ENCODE measurements at places on chromosomes 5 and 9.
A peak's percentile ranks its signal among the peaks of the same experiment; 100 is the strongest.

GRCh38 chr9:21141427-21141882 is at the start of gene IFNW1:
TSS of gene IFNW1 (minus strand) at chr9:21141832. CDS start at chr9:21141570, 262 bp downstream.
- peak; percentile 20 for DNase-seq

- no peak for DNase-seq
These were observed 7.4 kb downstream of the NKX2-5 start for GRCh38 chr5:173227636-173228035.

DNA sequence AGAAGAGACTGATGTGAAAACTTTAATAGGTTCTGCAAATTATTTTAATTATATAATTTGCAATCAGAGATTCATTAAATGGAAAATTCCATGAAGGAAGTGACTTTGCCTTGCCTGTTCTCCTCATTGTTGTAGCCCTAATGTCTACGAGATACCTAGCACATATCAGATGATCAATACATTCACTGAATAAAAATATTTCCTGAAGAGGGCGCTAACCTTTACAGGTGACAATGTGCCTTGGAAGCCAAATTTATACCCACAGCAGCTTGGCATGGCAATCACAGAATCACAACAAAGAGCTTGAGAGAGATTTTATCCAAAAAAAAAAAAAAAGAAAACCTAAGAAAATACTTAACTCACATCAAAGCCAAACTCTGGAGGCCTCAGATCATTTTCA is 17.4 kb downstream of the HAUS6 start:
- peak; percentile 32 for DNase-seq

- DNase-seq: no peak
These were observed 133.6 kb upstream of the IER5L start for GRCh38 chr9:129311643-129312042.

- no peak for DNase-seq
These were observed 24.4 kb downstream of the FAM163B start for GRCh38 chr9:133584559-133585476.

DNA sequence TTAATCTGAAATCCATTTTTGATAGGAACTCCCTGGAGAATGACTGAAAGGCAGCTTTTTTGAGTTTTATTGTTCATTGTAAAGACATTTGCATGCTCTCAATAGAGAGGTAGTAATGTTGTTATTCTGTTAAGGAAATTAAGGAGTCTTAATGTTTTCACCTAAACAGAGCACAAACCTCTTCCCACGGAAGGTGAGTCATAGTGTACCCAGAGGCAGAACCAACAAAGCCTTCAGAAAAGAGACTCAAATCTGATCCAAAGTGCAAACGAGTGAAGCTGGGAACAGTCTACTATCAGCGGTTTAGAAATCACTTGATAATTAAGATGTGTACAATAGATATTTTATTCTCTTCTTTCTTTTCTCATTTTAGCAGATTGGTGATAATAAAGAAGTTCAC is 470.5 kb downstream of the PLK2 start:
- no peak for DNase-seq

- DNase-seq: peak; percentile 28
These were observed 743 bp downstream of the NR3C1 start for GRCh38 chr5:143402553-143403333.

- DNase-seq: no peak
These were observed 13.4 kb upstream of the PCSK5 start for GRCh38 chr9:75876999-75877640.

GRCh38 chr9:20224756-20225155 is 397.5 kb downstream of the MLLT3 start:
- DNase-seq: no peak

Data from GM10248 (cell line).